ENCODE measurements at places on chromosomes 3 and 15. TPM values are rescaled to one million over a fixed set of nuclear protein-coding genes. Genes with fewer than 3 reads are reported as not detected.

The MNS1 gene
- 4.6 TPM for total RNA-seq

The BUB1B gene
- 58.2 TPM for total RNA-seq

The ATP13A5 gene
- total RNA-seq = not detected

The CPLX3 gene
- 5.2 TPM for total RNA-seq

The VEPH1 gene
- not detected for total RNA-seq

The ROPN1 gene
- not detected for total RNA-seq

The RAD18 gene
- 23.9 TPM for total RNA-seq

The TGM5 gene
- total RNA-seq = not detected

The SYNPR gene
- not detected for total RNA-seq
